CD4-positive, alpha-beta memory T cell (primary cell): ENCODE measurements at places on chromosomes 12 and 14. TPM values are rescaled to one million over a fixed set of nuclear protein-coding genes. Genes with fewer than 3 reads are reported as not detected.

- DNase-seq: no peak
- H3K4me3 ChIP-seq: no peak overlapping the region
- H3K27me3 ChIP-seq: no peaks in the 10 kb centered on the region
Observed at GRCh38 chr14:88212691-88213090, 110.4 kb downstream of the KCNK10 start.

GRCh38 chr14:74521756-74522155 is 28.2 kb downstream of the ISCA2 start:
- no peak overlapping the region for H3K27ac ChIP-seq
- H3K4me1 ChIP-seq: no peaks in the 10 kb centered on the region
- no peak overlapping the region for H3K4me3 ChIP-seq
- DNase-seq: no peak
- H3K27me3 ChIP-seq: no peaks in the 10 kb centered on the region

The ADAMTS20 gene
- not detected for total RNA-seq

The LRRC43 gene
- total RNA-seq: not detected

DNA sequence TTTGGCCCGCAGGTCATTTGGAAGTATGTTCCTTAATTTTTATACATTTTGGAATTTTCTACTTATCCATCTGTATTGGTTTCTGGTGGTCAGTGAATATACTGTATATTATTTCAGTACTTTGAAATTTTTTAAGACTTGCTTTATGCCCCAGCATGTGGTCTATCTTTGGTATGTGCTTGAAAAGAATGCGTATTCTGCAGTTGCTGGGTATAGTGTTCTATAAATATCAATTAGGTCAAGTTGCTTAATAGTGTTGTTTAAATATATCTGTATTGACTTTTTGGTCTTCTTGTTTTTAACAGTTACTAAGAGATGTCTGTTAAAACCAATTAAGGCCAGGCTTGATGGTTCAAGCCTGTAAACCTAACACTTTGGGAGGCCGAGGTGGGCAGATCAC is 21.7 kb upstream of the SIX1 start:
- no peaks in the 10 kb centered on the region for H3K36me3 ChIP-seq
- no peak overlapping the region for H3K4me3 ChIP-seq
- no peaks in the 10 kb centered on the region for H3K27me3 ChIP-seq
- DNase-seq: no peak
- no peaks in the 10 kb centered on the region for H3K4me1 ChIP-seq

The ITPR2 gene
- 55.6 TPM for total RNA-seq

The HEATR5A gene
- total RNA-seq: 16.4 TPM

The SLC7A8 gene
- total RNA-seq: 4.1 TPM

DNA sequence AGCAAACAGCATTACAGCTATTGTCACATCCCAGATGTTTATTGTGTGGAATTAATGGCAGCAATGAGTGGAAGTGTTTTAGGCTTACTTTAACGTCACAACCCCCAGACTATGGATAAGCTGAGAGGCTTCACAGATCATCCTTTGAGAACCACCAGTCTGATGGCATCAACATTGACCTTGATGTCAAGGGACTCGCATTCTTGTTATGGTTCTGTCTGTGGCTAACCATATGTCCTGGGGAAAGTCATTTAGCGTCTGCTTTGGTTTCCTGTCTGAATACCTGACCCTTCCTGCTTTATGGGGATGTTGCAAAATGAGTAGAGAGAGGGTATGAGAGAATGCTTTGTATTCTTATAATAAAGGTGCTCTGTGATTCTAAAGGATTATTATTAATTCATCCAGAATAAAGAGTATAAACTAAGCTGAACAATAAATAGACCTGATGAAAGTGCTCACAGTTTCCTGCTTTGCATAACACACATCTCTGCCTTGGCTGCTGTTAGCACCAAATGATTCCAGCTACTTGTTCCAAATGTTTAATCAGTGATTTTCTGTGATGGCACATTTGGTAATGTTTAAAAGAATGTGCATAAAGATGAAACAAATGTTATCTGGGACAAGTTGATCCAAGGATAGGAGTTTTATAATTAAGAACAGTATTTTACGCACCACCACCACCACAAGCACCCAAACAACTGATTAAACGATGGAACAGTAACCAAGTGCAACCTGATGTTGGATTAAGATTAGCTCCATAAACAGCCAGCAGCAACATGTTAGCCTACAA is 116.9 kb upstream of the LRIG3 start:
- H3K4me3 ChIP-seq: no peak overlapping the region
- H3K27me3 ChIP-seq: no peaks in the 10 kb centered on the region
- H3K36me3 ChIP-seq: no peaks in the 10 kb centered on the region
- no peak overlapping the region for H3K27ac ChIP-seq

DNA sequence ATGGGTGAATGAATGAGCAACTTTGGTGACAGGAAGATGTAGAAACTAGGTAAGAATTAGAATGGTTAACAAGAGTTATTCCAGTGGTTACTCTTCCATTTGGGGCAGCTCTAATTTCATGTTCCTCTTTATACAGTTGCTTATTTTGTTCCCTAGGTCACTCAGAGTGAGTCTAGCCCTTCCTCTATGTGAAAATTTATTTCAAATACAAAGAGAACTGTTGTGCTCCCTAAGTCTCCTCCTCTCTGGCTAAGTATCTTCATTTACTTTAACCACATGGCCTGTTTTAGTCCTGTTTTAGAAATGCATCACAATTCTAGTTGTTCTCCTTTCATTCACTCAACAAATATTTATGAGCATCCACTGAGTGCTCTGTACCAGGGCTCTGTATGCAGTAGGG is 51.1 kb upstream of the HIF1A start:
- H3K4me1 ChIP-seq: peaks cover 12% of the 10 kb centered on the region
- no peaks in the 10 kb centered on the region for H3K27me3 ChIP-seq
- H3K36me3 ChIP-seq: no peaks in the 10 kb centered on the region
- DNase-seq: no peak
- H3K4me3 ChIP-seq: no peak overlapping the region

GRCh38 chr14:24605435-24606190 is 3.9 kb downstream of the GZMH start:
- H3K4me1 ChIP-seq: peaks cover 19% of the 10 kb centered on the region
- DNase-seq: peak; percentile 51

The CLEC7A gene
- total RNA-seq: 0.89 TPM

GRCh38 chr12:108629824-108630476 is 3.7 kb downstream of the SELPLG start:
- peaks cover 77% of the 10 kb centered on the region for H3K4me1 ChIP-seq
- H3K27ac ChIP-seq: peak overlapping the region; percentile 92
- peak; percentile 72 for DNase-seq
- no peaks in the 10 kb centered on the region for H3K27me3 ChIP-seq

The KSR2 gene
- total RNA-seq: 0.09 TPM

GRCh38 chr12:118145798-118146156 is 9.9 kb downstream of the PEBP1 start:
- H3K36me3 ChIP-seq: peaks cover 17% of the 10 kb centered on the region
- H3K4me1 ChIP-seq: no peaks in the 10 kb centered on the region
- H3K27me3 ChIP-seq: no peaks in the 10 kb centered on the region
- H3K4me3 ChIP-seq: no peak overlapping the region

GRCh38 chr12:64450711-64451486 is 1.0 kb upstream of the TBK1 start:
- H3K27me3 ChIP-seq: no peaks in the 10 kb centered on the region
- peak overlapping the region; percentile 97 for H3K4me3 ChIP-seq
- H3K36me3 ChIP-seq: peaks cover 8% of the 10 kb centered on the region
- no peak for DNase-seq
- H3K4me1 ChIP-seq: peaks cover 52% of the 10 kb centered on the region
- H3K27ac ChIP-seq: peak overlapping the region; percentile 92

The PTPRO gene
- total RNA-seq: 7.8 TPM

GRCh38 chr12:51751661-51752060 is 96.9 kb downstream of the FIGNL2 start:
- DNase-seq: no peak
- no peaks in the 10 kb centered on the region for H3K27me3 ChIP-seq
- no peaks in the 10 kb centered on the region for H3K36me3 ChIP-seq
- H3K27ac ChIP-seq: no peak overlapping the region
- no peak overlapping the region for H3K4me3 ChIP-seq

The PCNX4 gene
- 53.0 TPM for total RNA-seq

The CACNA2D4 gene
- total RNA-seq: 19.2 TPM

The ZBTB1 gene
- total RNA-seq: 104 TPM
